Smooth muscle cell of the coronary artery (primary cell): ENCODE measurements at places on chromosomes 12 and 14. TPM values are rescaled to one million over a fixed set of nuclear protein-coding genes. Genes with fewer than 3 reads are reported as not detected.

SIRT4 gene
- 1.5 and 2.9 TPM in 2 replicates for total RNA-seq

CLEC1A gene
- 0.12 TPM in 1 of 2 replicates, not detected in the other for total RNA-seq

ESPL1 gene
- total RNA-seq, result 0.70 and 1.2 TPM in 2 replicates

OTX2 gene
- total RNA-seq, result not detected in 2 replicates

ZDHHC22 gene
- total RNA-seq, result not detected in 2 replicates

TPPP2 gene
- not detected in 2 replicates for total RNA-seq

SPTSSA gene
- total RNA-seq, result 15.1 and 16.4 TPM in 2 replicates

RXYLT1 gene
- 8.9 and 9.5 TPM in 2 replicates for total RNA-seq

GPRC5A gene
- 0.82 and 11.6 TPM in 2 replicates for total RNA-seq

ABCD2 gene
- total RNA-seq, result under 0.01 and 0.12 TPM in 2 replicates

GPR65 gene
- total RNA-seq, result 0.12 and 0.15 TPM in 2 replicates
